ENCODE measurements at places on chromosomes 1 and 21.

- DNase-seq: no peak
Observed at GRCh38 chr1:32241001-32241763, 5.8 kb upstream of the FAM167B start.

GRCh38 chr1:78587211-78587610 lies 33.0 kb upstream of the IFI44L start:
- DNase-seq: no peak

GRCh38 chr1:199173356-199173755 lies 534.5 kb downstream of the PTPRC start:
- DNase-seq: no peak

- no peak for DNase-seq
Observed at GRCh38 chr1:107486349-107486748, 345.5 kb downstream of the NTNG1 start.

DNA sequence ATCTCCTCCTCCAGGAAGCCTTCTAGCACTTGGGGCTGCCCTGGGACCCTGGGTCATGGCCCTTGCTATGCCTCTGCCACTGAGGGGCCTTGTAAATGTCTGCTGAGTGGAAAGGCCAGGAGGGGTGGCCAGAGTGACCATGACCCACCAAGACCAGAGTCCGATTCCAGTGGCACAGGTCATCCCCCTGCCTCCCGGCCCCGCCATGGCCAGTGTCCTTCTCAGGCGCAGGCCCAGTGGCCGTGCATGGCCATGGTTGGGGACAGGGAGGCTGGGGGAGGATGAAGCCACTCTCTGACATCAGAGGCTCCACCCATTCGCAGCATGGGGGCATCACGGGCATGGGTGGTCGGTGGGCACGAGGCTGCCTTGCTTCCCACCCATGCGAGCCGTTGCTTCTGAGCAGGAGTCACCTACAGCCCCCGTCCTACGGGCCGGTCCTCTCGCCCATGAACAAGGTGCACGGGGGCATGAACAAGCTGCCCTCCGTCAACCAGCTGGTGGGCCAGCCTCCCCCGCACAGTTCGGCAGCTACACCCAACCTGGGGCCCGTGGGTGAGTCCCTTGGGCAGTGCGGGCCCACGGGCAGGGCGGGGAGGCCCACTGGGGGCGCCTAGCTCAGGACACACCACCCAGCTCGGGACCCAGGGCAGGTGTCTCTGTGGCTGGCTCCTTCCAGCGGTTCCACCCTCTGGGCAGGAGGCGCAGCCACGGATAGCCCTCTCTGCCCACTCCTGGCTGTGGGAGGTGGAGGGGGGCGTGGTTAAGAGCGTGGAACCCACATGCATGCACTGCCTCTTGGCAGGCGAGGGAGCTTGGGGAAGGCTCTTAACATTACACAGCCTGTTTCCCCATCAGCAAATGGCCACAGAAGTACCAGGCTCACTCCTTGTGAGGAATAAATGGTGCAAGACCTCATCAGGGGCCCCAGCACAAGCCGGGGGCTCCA lies 22.4 kb upstream of the CCDC27 start:
- no peak for DNase-seq

DNA sequence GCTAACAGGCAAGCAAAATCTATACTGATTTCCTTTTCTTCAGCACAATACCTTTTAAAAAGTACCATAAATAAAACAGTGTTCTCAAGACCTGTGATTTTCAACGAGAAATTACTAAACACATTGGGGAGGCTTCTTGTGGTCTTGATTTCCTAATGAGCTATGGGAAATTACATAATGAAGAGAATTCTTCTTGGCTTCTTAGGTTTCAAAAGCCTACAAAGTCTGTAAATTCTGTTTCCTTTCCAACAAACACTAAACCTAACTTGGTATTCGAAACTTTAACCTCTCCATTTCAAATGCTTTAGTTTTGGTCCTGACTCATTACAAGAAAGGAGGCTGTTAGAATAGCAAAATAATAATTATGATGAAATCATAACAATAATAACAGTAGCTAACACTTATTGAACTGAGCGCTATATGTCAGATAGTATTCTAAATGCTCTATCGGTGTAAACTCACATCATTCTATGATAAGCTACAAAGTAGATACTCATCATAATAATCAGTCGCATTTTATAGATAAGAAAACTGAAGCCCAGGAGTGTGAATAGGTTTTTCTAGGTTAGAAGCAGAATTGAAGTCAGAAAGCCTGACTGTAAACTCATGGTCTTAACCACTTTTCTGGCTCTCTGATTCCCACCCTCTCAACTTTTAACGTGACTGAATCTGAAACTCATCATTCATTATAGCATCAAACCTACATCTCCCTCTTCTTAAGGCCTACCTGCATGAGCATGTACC lies 486.7 kb downstream of the SMYD3 start:
- no peak for DNase-seq

DNA sequence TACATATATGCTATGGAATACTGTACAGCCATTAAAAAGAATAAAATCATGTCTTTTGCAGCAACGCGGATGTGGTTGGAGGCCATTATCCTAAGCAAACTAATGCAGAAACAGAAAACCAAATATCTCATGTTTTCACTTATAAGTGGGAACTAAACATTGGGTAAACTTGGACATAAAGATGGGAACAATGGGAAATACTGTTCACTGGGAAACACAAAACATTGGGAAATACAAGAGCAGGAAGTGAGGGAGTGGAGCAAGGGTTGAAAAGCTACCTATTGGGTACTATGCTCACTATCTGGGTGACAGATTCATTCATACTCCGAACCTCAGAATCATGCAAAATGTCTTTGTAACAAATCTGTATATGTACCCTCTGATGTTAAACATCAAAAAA lies 17.3 kb upstream of the PPT1 start:
- no peak for DNase-seq

DNA sequence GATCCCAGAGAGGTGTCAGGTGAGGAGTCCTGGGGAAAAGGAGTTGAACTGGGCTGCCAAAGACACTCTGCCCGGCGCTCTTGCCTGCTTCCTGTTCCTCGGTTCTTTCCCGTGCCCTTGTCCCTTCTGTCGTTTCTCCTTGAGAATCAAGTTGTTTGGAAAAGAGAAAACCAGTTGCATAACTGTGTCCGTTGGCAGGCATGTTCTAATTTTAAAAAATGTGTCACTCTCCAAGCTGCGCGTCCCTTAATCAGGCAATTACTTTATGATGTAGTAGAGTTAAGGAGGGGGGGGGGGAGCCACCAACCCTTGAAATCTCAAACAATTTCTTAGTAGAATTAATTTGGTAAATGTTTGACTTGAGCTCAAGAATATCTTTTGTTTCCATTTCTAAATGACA lies 105.9 kb upstream of the IGSF21 start:
- no peak for DNase-seq

- DNase-seq: no peak
Observed at GRCh38 chr1:38258085-38258627, 211.6 kb upstream of the POU3F1 start.

GRCh38 chr1:204846546-204846945 lies 24.1 kb upstream of the NFASC start:
- no peak for DNase-seq

DNA sequence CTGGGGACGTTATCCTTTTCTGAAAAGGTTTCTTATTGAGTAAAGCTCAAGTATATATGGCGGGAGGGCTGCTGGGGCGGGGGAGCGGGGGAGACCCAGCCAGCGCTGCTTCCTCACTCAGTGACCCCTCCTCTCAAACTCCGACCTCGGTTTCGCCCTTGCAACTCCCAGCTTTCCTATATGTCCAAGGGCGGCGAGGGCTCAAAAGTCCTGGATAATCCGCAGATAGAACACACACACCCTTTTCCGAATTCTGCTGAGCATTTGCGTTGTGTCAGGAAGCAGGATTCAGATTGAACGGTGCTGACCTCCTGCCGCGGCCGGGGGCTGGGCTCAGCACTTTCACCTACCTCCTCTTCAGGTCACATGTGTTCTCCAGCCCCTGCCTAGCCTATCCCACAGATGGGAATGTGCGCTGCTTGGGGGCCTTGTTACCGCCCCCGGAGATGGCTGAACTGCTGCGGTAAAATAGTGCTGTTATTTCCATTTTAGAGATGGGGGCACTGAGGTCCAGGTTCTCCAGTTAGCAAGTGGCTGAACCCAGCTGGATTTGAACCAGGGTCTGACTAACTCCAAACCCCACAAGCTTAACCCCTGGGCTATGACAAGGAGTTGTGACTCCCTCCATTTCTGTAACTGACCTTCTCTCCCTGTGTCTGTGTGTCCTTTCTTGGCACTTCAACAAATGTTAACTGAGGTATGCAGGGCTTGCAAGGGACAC lies 795 bp upstream of the AHDC1 start:
- no peak for DNase-seq

- DNase-seq: no peak
Observed at GRCh38 chr1:109912873-109913272, 2.2 kb downstream of the CSF1 start.

- no peak for DNase-seq
Observed at GRCh38 chr1:113850127-113850796, 21.2 kb downstream of the PTPN22 start.

DNA sequence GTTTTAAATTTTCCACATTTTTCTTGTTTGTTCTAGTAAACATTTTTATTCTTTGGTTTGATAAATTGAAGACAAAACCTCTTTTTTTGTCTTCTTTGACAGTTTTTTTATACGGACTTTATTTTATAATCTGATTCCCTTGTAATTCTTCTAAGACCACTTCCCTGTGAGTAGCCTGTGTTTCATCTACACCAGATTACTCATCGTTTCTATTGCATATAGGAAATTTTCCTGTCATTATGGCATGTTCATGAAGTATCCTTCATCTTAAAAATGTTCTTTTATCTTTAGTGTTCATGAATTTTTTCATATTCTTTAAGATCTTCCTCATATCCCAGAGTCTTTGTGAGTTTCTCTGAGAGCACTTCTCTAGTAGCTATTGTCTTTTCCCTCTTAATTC lies 109.8 kb downstream of the USP25 start:
- DNase-seq: no peak

DNA sequence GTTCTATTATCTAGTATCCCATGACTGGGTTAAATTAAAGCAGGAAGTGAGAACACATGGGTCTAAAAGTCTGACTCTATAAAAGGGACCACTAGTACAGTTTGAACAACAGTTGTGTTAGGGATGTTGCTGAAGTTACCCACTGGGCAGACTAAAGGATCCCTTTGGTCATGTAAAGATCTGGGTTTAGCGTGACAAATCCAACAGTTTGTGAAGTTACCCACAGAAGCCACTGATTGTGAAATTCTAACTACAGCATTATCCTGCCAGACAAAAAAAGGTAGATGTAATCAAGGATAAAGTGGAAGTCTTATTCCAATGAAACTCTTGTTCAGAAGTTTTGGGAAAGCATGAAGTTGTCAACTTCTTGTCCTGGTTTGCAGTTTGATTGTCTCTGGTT lies 5.7 kb downstream of the QSOX1 start:
- no peak for DNase-seq

DNA sequence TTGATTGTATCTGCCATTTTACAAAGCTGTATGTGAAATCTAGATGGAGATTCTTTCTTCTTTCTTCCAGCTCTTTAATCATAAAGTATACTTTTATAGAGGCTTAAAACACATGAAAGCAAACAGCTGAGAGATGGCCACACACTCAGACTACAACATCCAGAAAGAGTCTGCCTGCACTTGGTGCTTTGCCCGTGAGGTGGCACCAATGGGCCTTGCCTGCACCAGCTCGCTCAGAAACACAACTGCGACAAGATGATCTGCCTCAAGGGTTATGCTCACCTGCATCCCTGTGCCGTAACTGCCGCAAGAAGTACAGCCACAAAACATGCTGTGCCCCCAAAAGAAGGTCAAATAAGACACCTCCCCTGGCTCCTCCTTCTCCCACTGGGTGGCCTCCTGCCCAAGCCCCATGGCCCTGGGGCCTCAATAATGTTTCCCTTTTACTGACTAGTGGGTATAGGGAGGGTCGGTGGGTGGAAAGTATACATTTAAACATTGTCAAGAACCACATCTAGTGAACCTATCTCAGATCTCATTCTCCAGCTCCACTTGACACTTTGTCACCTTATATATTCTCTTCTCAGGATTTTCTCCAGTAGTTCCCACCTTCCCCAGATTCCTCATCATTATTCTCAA lies 66.7 kb upstream of the ANGPTL3 start:
- DNase-seq: no peak

- DNase-seq: no peak
Observed at GRCh38 chr1:228307218-228308023, 99.2 kb downstream of the TRIM11 start.

- DNase-seq: no peak
Observed at GRCh38 chr1:3352952-3353331, 101.5 kb upstream of the ARHGEF16 start.

DNA sequence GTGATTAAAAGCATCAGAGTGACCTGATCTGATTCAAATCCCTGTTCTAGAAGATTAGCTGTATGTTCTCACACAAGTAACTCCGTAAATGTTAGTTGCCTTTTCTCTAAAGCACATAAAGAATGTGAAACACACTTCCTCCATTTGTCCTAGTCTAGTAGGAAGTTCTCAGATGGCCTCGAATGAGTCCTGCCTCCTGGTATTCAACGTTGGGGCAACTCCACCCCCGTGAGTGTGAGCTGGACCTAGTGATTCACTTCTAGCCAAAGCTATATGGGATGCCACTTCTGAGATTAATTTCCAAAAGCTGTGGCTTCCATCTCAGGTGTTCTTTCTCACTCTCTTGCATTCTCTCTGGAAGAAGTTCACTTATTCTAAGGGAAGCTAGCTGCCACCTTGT lies 267.6 kb downstream of the GPATCH2 start:
- no peak for DNase-seq

- no peak for DNase-seq
Observed at GRCh38 chr1:147169840-147170674, 2.2 kb downstream of the PRKAB2 start.

DNA sequence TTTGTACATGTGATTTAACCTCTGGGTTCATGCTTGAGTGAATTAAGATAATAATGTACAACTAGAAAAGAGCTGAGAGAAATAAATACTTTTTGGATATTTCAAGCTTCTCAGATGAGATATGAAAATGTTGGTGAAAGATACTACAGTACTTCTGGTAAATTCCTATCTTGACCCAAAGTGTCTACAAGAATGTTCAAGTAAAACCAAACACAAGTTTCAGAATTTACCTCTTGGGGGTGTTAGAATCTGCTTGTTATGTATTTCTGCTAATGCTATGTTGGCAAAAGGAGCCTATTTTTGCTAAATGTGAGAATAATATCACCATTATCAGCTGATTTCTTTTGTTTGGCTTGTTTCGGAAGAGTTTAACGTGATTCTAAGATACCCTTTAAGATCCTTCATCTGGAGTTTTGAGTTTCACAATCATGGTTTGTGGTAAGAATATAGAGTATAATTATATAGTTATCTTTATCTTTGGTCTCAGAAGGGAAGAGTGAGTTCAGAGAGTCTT lies 388.5 kb downstream of the LMO4 start:
- DNase-seq: no peak

GRCh38 chr1:3393024-3393986 lies 61.2 kb upstream of the ARHGEF16 start:
- no peak for DNase-seq

- no peak for DNase-seq
Observed at GRCh38 chr1:47452426-47452825, 14.6 kb downstream of the FOXD2 start.
